ENCODE measurements at places on chromosomes 11 and 22.

DNA sequence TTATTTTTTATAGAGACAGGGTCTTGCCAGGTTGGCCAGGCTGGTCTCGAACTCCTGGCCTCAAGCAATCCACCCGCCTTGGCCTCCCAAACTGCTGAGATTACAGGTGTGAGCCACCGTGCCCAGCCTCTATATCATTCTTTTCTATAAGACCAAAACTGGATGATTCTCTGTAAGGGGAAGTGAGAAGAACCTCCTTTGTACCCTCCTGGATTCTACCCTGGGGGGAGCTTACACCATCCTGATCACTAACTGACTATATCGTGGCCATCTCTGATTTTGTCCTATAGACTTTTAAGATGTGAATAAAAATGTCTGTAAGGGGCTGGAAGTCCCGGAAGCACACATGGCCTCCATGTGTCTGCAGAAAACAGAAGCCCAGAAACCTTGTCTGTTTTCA, 9.1 kb downstream of the PIWIL4 start:
- no peak for DNase-seq

DNA sequence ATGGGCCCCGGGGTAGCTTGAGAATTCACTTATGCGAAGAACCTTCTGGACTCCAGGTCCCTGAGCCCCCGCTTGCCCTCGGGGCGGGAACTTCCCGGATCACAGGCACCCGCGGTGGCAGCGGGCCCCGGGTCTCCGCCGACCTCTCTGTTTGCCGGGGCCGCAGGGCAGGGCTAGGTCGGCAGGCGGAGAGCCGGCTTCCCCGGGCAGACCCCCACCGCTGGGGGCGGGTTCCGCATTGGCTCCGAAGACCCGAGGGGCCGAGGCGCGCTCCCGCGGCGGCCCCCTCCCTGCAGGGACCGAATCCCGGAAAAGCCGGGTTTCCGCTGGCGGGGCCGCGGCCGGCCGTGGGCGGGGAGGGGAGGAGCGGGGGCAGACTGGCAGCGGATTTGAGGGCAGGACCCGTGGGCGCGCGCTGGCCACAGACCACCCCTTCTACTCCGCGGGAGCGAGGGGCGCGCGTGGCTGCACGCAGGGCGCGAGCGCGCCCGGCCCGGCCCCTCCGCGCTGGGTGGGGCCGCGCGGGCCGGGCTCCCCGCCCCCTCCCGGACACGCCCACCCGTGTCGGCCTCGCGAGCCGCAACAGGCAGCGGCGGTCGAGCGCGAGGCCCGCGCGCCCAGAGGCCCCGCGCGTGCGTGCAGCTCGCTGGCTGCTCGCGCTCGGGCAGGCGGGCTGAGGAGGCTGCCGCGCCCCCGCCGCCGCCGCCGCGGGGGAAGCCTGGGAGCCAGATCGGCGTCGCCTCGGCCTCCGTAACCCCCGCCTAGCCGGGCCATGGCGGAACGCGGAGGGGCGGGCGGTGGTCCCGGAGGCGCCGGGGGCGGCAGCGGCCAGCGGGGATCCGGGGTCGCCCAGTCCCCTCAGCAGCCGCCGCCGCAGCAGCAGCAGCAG, at the start of gene PACS1:
PACS1 (plus strand) TSS at position 558 of the 889 bp plus-strand sequence; CDS start at position 773, 215 bp downstream.
- DNase-seq, result peak; percentile 78

GRCh38 chr11:90321018-90321417, 98.2 kb upstream of the CHORDC1 start:
- DNase-seq, result no peak

GRCh38 chr22:50564289-50564688, 1.6 kb upstream of the SYCE3 start:
- no peak for DNase-seq

GRCh38 chr22:30371981-30372380, 15.2 kb downstream of the CCDC157 start:
- no peak for DNase-seq

DNA sequence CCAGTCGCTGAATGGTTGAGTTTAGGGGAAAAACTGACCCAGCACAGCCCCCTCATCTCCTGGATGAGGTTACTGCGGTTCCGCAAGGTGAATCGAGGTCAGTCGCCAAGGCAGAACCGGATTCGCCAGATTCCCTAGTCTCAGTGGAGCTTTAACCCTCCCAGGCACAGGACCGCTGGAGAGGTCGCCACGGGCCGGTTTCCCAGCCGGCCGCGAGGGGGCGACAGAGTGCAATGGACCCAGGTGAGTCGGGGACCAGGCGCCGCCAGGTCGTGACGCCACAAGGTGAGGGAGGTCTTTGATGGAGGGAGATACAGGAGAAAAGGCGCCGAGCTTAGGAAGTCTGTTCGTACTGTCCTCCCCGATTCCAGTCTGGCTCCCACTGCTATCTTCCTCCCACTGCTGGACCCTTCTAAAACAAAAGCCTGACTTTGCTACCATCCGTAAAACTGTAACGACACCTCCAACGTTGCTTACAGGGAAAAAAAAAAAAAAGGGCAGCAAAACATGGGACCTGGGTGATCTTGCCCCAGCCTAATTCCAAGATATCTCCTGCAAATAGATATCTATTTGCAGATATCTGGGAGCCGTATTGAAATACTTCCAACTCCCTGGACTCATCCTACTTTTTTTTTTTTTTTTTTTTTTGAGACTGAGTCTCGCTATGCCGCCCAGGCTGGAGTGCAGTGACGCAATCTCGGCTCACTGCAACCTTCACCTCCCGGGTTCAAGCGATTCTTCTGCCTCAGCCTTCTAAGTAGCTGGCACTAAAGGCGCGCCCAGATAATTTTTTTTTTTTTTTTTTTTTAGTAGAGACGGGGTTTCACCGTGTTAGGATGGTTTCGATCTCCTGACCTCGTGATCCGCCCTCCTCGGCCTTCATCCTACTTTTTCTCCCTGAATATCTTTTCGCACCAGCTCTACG, 1.4 kb upstream of the GGA1 start:
- peak; percentile 91 for DNase-seq

- no peak for DNase-seq
Measured at GRCh38 chr11:107770551-107770951, 58.7 kb upstream of the SLN start.

GRCh38 chr11:9972989-9973388, 309.1 kb downstream of the SWAP70 start:
- DNase-seq, result no peak

GRCh38 chr22:28951969-28952521, 68.7 kb downstream of the ZNRF3 start:
- DNase-seq, result no peak

DNA sequence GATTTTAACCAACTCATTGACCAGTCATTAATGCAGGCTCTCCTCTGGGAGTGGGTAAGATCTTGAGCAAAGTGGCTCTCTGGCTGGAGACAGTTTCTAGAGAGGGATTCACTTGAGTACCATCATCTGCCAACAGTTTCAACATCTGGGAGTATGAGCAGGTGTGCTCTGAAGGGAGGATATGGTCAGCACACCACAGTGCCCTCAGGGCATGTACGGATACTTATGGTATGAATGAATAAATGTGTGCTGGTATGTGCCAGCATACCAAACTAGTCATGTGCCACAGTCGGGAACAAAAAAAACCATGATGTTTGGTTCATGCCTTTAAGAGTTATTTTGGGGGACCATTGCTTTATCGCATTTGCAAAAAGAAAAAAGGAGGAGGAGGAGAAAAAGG, 1197.5 kb upstream of the TENM4 start:
- DNase-seq, result no peak

DNA sequence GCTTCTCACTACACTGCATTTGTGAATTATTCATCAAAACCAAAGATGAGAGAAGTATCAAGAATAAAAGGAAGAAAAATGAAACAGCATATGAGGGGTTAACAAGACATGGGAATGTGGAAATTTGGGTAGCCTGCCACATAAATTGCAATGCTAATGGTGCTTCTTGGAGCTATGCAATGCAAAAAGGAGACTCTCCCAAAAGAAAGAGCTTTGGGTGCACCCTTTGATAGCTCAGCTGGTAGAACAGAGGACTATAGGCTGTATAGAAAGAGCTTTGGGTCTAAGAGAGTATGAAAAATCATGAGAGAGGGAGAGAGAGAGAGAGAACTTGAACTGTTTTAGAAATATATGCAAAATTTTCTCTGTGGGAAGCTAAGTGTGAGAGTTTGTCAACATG, 26.3 kb downstream of the SPA17 start:
- no peak for DNase-seq

- no peak for DNase-seq
Measured at GRCh38 chr11:70109903-70110302, 31.8 kb downstream of the ANO1 start.

DNA sequence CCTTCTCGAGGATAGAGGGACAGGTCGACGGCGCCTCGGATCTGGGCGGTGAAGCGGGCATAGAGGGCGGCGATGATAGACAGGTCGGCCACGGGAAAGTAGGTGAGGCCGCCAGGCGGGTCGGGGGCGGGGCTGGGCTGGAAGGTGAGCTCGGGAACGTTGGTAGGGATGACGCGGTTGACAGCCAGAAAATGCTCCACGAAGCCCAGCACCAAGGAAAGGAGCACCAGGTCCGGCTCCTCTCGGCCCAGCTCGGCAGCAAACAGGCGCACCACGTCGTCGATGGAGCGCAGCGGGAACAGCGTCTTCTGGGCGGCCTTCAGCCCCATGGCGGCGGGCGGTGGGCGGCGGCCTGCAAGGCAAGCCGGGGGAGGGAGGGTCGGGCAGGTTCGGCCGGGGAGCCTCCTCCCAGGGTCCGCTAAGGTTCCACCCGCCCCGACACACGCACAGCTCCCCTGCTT, 540 bp downstream of the MEN1 start:
- DNase-seq, result peak; percentile 25

GRCh38 chr11:128505449-128506065, 81.8 kb downstream of the ETS1 start:
- no peak for DNase-seq

DNA sequence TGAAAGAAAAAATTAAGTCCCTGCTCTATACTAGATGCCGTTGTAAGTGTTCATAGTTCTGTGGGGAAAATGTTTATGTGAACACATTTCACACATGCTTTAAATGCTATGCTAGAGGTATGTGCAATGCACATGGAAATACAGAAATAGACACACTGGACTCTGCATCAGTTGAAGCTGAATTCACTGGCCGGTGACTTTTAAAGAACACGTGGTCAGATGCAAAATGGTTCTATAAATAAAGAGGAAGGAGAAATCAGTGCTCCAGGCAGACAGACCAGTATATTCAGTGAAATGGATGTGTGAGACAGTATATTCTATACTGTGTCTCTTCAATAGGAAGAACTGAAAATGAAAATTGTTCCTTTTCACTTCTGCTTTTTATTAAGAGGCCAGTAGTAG, 29.9 kb downstream of the TRPC6 start:
- DNase-seq, result no peak

DNA sequence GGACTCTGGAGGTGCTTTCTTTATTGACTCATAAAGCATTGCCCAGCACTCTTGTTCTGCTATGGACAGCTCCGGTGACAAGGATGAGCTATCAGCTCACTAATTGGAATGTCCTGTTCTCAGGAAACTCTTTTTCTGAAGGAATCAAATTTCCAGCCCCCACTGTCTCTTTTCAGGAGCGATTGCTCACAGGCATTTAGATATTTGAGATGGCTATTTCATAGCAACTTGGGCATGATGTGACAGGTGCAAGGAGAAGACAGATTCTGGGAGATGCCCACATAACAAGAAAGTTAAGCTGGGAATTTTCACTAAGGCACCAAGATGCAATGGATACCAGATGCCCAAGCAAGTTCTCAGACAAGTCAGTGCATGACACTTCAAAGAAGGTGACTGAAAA, 123.4 kb upstream of the CSNK2A3 start:
- no peak for DNase-seq

GRCh38 chr11:86933891-86934581, 21.2 kb downstream of the FZD4 start:
- no peak for DNase-seq

- no peak for DNase-seq
Measured at GRCh38 chr11:94066901-94067429, 45.8 kb downstream of the HEPHL1 start.

DNA sequence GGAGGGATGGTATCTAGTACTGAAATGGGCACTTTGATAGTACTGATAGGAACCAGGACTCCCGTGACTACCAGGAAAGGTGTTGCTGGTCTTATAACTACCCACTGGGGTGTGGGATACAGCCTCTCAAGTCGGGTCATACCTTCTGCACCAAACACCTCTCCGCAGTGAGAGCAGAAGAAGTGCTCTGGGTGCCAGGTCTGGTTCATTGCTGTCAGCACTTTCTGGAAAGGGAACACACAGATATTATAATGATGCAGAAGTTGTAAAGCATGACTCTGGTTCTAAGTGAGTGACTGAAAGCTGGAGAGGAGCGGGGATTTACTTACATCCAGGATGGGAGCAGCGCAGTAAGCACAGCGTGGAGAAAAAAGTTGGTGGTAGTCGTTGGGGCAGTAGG, 26.0 kb downstream of the LPXN start:
- DNase-seq, result no peak

DNA sequence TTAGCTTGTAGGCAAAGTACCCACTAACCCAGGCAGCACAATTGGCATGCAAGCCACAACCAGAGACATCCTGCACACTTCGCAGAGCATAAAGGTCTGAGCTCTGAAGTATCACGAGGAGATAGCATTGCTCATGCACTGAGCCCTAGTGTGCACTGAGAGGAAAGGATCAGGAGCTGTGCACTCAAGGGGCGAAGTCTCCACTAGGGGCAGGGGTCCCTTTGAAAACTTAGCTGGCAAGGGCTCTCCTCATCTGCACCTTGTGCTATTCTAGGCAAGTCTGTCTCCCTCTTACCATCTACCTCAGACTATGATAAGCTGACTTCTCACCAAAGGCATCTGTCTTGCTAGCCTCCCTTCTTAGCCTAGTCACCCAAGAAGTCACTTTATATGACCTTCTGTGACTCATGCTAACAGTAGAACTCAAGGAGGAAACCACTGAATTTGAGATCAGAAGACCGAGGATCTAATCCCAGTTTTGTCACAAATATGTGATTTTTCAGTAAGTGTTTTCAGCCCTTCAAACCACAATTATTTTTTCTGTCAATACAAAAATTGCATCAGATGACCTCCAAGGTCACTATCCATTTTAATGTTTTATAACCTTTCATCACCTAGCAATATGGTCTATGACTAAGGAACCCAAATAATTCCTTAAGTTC, 1078.0 kb downstream of the NTM start:
- DNase-seq, result no peak

DNA sequence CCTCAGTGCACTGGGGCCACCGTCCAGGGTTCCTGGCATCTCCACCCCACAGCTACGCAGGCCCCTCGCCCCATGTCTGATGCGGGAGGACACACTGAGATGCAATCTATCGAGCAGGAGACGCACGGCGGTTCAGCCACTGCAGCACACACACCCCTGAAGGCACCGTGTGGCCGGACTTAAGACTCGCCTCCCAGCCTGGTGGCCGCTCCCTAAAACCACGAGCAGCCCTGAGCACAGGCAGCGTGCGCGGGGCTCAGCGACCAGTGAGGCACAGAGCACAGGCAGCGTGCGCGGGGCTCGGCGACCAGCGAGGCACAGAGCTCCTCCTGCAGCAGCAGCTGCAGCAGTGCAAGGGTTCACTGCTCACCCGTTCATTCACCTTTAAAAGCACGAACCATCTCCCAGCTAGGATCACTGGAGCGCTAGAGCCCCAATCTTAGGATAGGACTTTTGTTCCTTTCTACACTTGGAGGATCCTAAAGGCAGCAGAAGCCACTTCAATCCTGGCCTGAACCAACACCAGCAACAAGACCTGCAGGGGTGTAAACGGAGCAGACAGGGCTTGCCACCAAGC, 31.4 kb downstream of the TOLLIP start:
- DNase-seq, result no peak

- DNase-seq, result no peak
Measured at GRCh38 chr11:117866526-117866925, 9.9 kb downstream of the FXYD6 start.
